ENCODE measurements at places on chromosomes 3 and 15. TPM values are rescaled to one million over a fixed set of nuclear protein-coding genes. Genes with fewer than 3 reads are reported as not detected.

- no peak for DNase-seq
Measured at GRCh38 chr3:173340626-173341025, 56.9 kb upstream of the NLGN1 start.

- DNase-seq, result no peak
Measured at GRCh38 chr3:135081856-135082434, 286.9 kb downstream of the EPHB1 start.

GRCh38 chr3:182921665-182922355 is 58.5 kb downstream of the DCUN1D1 start:
- no peak for DNase-seq

DNA sequence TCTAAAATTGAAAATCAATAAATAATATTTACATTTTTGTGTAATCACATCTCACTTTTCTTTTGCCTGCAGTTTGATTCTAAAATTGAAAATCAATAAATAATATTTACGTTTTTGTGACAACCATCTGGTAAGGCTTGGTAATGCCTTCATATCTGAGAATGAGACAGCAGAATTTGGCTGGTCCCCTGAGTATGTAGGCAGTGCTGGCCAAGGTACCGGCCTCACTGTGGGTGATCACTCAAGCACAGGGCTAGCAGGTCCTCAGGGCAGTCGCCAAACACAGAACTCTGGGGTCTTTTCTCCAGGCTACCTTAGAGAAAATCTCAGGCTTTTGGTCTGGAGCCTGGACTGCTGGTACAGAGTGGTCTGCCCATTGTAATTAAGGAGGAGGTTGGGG is 26.2 kb downstream of the RTP3 start:
- no peak for DNase-seq

DNA sequence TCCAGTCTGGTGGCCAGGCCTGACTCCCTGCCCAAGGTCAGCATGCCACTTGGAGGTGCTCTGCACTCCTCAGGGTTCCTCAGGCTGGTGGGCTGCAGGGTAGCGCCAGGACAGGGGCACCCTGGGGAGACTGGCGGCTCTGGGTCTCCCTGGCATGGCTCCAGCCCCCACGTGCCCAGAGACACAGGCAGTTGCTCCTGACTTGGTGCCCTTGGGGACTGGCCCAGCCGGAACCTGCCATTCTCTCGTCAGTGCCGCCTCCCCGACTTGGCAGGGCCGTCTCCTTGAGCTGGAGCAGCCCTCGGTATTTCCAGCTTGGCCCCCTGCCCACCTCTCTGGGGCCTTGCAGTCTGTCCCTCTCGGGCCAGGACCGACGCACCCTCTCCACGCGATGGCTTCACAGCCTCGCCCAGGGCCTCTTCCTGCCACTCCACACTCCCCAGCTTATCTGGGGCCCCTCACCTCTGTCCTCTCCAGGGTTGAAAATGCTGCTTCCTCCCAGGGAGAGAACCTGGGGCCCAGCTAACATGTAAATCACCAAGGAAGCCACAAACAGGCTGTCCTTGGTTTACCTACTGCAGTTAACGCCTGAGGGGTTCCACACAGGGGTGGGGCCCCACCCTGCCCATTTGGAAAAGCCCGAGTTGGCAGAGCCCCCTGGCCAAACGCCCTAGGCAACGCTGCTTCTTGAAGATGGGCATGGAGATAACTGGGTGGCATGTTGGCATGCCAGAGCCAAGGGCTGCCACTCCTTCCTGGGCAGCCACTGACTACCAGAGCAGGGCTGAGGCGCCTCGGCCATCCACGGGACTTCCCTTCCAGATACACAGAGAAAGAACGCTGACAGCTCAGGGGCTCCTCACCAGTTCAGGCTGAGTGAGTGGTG is 61.4 kb downstream of the SMAD6 start:
- DNase-seq, result no peak

The HTR3E gene
- not detected for total RNA-seq
